ENCODE measurements at places on chromosomes 1 and 21.

GRCh38 chr1:178684542-178685000 lies 40.5 kb upstream of the RALGPS2 start:
- DNase-seq, result peak; percentile 91

- peak; percentile 66 for DNase-seq
These were observed at the start of gene DHCR24 for GRCh38 chr1:54886724-54887664. Gene DHCR24, minus strand, starts transcription at chr1:54887195. Its CDS starts 76 bp downstream, at chr1:54887119.

- no peak for DNase-seq
These were observed 184.5 kb downstream of the RGS7 start for GRCh38 chr1:241172486-241172885.

GRCh38 chr1:29824025-29824424 lies 587.7 kb downstream of the PTPRU start:
- no peak for DNase-seq

DNA sequence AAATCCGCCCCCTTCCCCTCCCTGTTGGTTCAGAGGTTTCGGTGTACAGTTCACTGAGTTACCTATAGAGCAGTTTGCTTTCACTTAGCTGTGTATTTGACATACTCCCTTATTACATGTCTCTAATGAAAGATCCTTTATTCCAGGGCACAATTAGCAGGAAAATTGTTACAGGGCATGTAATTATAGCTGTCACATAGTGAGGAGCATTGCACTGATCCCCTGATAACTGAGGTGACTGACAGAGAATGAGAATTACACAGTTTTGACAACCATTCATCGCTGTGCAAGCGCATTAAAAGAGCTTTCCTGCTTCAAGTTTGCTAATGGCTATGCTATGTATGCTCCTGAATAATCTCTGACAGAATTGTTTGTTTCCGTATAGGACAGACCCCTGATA lies 26.9 kb downstream of the DAP3 start:
- no peak for DNase-seq

GRCh38 chr1:2249559-2249906 lies 21.4 kb downstream of the SKI start:
- no peak for DNase-seq

DNA sequence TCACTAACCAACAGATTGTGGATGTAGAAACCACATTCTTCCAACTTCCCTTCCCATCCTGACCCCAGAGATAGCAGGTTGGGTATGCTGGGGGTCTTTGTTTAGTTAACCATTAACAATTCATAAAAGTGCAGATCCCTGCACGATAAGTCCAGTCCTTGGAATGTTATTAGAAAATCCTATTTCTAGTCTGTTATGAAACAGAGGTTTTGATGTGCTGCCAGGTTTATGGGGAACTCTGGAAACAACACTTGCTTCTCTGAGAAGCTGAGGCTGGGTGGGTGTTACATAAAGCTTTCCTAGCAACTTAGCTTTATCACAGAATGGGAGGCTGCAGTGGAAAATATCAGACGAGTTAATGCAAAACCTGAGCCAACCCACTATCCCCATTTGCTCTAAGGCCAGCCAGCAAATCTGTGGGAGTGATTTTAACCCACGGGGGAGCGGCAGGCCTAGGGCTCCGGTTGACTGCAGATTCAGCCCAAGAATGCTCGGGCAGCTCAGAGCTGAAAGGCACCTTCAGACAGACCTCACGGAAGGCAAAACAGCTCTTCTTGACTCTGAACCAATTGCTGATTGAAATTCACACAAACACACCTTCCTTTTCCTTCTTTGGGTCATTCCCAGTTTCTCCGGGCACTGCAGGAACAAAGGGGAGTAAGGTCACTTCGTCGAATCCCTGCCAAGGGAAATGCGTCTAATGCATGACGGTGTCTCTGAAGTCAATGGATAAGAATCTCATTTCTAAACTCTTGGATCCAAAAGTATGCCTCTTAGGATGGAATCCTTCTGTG lies 111.7 kb upstream of the IRF2BP2 start:
- no peak for DNase-seq

GRCh38 chr1:143699731-143700130 lies 272.1 kb downstream of the FAM72C start:
- no peak for DNase-seq

- no peak for DNase-seq
These were observed 19.9 kb upstream of the LDLRAP1 start for GRCh38 chr1:25523542-25523941.

GRCh38 chr1:109892561-109893368 lies 17.9 kb upstream of the CSF1 start:
- DNase-seq, result peak; percentile 92

- no peak for DNase-seq
These were observed 1.5 kb upstream of the FCMR start for GRCh38 chr1:206923009-206923960.

- DNase-seq, result no peak
These were observed 30.3 kb downstream of the PRDM2 start for GRCh38 chr1:13730291-13730690.

DNA sequence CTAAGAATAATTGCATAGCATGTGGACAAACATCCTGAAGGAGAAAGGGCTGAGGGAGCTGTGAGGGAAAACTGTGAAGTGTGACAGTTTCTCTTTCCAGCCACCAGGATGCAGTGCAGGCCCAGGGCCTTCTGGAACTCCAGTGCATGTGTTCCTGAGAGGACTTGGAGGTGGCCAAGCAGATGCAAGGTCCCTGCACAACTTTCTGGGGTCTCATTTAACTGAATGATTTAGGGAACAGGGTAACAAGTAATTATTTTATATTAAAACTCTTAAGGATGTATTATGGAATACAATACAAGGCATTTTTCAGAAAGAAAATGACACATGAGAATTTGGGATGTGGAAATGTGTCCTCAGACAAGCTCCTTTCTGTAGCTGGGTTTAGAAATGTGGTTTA lies 61.2 kb upstream of the MCOLN3 start:
- DNase-seq, result peak; percentile 14

DNA sequence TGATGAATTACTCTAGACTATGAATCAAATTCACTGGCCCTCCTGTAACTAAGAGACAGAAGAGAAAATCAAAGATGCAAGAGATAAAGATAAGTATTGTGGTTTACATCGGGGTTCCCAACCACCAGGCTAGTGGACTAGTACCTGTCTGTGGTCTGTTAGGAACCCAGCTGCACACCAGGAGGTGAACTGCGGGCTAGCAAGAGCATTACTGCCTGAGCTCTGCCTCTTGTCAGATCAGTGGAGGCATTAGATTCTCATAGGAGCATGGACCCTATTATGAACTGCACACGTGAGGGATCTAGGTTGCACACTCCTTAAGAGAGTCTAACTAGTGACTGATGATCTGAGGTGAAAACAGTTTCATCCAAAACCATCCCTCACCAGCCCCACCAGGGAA lies 58.9 kb upstream of the DUSP10 start:
- no peak for DNase-seq

DNA sequence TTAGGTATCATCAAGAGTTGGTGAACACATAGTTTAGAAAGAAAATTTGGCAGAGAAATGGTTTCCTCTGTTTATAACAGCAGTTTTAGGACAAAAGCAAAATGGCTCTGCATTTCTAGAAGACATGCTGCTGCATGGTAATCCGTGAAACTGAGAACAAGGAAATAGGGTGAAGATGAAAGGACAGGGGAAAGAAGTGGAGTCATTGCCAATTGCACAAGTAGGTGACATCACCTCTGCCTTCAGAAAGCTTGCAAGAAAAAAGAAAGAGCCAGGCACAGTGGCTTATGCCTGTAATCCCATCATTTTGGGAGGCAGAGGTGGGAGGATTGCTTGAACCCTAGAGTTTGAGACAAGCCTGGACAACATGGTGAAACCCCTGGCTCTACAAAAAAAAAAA lies 217.6 kb downstream of the LMX1A start:
- DNase-seq, result no peak

DNA sequence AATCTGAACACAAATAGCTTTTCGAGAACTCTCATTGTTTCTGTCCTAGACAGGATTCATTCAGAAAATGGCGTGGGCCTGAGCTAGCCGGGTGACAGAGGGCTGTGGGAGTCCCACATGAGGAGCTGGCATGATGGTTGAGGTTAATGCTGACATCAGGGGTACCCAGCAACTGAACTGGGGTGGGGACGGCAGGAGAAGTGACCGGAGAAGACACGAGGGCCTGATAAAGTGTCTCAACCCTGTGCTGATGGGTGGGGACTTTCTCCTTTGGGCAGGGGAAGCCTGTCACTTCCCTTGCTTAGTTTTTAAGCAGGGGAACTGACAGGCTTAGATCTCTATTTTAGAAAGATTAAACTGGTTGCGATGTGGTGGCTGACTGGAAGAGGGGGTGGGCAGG lies 14.6 kb downstream of the CHIT1 start:
- no peak for DNase-seq

DNA sequence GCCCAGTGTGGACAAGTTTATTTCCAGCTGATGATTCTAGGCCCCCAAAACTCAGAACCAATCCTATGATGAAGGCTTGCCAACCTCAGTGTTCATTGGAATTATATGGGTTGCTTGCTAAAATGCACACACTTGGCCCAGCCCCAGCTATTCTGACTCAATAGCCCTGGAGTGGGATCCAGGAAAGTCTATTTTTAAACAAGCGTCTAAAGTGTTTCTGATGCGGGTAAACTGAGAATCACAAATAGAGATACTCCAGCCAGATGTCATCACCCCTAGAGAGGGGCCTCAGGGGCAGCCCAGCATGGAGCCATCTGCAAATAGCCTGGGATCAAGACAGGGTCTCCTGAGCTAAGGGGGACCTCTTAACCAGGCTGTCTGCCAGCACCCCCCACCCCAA lies 46.0 kb downstream of the PKP1 start:
- DNase-seq, result no peak

GRCh38 chr21:29374481-29374880 lies 75.8 kb downstream of the BACH1 start:
- DNase-seq, result no peak

GRCh38 chr1:172352435-172352834 lies 68.0 kb upstream of the C1orf105 start:
- peak; percentile 78 for DNase-seq

GRCh38 chr1:242788771-242789170 lies 264.3 kb upstream of the PLD5 start:
- DNase-seq, result no peak

- DNase-seq, result no peak
These were observed 12.9 kb upstream of the PODN start for GRCh38 chr1:53048960-53049573.

DNA sequence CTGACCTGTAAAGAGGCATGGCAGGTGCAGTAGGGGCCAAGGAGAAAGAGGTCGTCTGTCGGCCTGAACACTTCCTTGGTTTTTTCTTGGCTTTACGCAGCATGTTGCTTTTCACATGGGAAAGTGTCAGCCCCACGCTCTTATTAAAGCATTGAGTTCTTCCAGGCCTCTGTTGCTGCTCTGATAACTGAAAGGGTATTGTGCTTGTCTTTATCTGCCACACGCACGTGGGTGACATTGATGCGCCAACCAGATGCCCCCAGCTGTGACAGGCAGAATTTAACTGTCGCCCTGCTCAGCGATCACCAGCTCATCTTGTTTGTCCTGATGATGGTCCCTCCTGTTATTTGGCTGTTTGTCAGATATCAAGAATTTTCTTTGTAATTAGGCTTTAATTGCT lies 76.5 kb downstream of the GALNT2 start:
- DNase-seq, result no peak

Measured in foreskin keratinocyte (primary cell).